ENCODE measurements at places on chromosomes 3 and 15.

DNA sequence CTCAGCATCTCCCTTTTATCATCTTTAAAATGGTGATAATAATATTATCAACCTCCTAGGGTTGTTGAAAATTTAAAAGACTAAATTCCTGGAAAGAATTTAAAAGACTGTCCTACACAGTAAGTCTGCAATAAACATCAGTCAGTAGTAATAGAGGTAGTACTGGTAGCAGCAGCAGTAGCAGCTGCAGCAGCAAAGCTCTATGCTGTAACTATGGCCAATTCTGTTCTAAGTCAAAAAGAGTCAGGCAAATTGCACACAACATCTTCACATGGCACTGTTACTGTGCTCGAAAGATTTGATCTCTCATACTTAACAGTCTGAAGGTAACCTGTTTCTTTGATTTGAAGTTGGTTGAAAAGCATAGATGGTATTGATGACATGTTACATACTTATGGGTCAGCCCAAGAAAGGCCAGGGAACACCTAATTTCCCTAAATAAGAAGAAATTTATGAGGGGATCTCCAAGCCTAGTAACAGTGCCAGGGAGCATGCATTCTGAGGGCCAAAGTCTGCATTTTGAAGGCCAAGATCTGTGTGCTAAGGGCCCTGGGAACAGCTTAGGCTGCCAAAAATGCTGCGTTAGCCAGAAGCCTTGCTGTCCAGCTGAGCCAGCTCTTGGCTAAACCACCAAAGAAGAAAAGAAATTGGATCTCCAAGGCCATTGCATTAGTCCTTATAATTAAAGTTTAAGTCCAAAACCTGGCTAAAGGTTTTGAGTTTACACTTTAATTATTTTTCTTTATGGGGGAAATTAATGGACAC, 68.2 kb downstream of the SIDT1 start:
- no peak for DNase-seq

DNA sequence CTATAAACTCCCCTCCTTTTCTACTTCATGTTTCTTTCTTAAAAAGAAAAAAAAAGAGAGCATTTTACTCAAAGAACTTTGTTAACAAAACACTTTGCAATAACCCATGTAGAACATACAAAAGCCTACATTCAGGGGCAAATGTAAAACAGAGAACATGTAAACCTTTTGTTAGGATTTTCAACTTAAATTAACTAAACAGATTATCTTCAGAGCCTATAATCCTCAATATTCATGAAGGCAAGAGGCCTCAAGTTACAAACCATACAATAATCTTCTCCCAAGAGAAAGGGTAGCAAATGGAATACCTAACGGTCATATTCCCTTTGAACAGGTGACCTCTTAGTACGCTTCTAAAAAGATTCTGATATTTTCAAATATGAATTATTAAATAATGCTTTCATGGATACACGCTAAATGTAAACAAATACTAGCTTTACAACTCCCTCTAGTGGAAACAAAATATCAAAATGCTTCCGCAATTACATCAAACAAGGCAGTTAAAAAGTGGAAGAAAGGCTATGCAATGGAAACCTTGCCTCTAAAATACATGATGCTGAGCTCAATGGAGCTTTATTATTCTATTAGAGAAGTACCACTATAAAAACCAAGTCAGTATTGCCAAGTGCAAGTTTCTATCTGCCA, 9.9 kb downstream of the CEP152 start:
- DNase-seq, result no peak

- DNase-seq, result no peak
Measured at GRCh38 chr3:71977525-71977924, 192.6 kb upstream of the PROK2 start.

- no peak for DNase-seq
Measured at GRCh38 chr3:148873977-148874376, 8.9 kb downstream of the CPA3 start.

DNA sequence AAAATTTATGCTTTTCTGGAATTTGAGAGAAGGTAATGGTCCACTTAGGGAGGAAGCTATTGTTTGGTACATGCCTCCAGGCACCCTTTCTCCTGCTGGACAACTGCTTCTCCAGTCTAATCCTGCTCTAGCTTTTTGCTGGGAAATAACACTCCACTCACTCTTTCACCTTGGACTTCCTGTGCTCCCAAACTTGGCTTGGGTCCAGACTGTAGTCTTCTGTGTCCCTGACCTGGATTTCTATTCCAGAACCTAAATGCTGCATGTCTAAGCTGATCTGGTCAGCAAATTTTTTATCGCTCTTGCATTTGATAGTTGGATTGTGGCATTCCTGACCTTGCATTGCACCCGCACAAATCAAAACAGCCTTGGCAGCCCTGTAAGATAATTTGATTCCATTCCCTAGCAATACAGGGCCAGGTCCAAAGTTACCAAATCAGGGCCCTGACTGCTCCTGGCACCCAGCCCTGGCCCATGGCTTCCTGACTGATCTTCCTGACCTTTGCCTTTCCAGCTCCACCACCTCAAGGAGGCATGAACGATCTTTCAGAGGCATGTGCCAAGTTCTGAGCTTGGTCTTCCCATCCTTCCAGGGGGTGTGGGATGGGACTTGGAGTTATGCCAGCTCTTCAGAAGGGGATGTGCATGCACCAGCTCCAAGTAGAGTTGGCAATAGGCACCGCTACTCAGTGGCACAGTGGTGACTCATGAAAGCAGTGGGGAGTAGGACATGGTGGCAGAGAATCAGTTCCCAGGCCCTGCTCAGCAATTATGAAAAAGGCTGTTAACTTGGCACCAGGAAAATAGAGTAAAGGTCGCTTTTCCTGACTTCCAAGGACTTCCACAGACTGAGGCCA, 43.9 kb upstream of the GOLGA8J start:
- no peak for DNase-seq

DNA sequence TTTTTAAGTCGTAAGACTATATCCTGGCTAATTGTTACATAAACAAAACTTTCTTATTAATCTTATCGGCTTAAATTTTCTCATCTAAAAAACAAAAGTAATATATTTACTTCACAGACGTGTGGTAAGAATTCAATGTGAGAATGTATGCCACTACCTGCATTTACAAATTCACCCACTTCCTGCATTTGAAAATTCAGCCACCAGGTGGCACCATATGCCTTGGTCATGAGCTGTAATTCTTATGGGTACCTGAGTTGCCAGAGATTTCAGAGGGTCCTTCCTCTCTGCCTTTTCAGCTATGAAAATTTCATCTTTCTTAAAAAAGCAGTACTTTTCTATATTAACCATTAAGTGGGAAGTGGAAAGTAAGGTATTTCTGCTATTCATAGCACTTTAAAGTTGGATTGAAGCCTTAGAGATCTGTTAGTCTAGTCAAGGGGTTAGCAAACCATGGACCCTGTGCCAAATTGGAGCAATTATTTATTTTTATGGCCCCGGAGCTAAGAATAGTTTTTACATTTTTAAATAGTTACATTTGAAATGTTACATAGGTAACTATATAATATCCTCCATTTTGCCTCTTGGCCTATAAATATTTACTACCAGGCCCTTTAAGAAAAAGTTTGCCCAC, 127.8 kb downstream of the HCN4 start:
- no peak for DNase-seq

DNA sequence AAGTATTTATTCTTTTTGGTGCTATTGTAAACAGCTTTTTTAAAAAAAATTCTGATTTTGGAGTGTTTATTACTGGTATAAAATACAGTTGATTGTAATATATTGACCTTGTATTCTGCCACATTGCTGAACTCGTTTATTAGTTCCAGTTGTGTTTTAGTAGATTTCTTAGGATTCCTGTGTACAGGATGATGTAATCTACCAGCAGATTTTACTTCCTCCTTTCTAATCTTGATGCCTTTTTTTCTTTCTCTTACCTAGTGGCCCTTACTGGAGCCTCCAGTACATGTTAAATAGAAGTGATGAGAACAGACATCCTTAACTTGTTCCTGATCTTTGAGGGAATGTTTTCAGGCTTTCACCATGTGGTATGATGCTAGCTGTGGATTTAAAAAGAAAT, 70.4 kb upstream of the KY start:
- DNase-seq, result no peak

GRCh38 chr15:100007609-100008008, 274.4 kb upstream of the LYSMD4 start:
- DNase-seq, result no peak

- DNase-seq, result no peak
Measured at GRCh38 chr15:83396101-83396500, 51.0 kb upstream of the SH3GL3 start.

- DNase-seq, result no peak
Measured at GRCh38 chr3:43792904-43793303, 102.2 kb downstream of the ABHD5 start.

GRCh38 chr3:190768891-190769290, 93.6 kb downstream of the GMNC start:
- no peak for DNase-seq

DNA sequence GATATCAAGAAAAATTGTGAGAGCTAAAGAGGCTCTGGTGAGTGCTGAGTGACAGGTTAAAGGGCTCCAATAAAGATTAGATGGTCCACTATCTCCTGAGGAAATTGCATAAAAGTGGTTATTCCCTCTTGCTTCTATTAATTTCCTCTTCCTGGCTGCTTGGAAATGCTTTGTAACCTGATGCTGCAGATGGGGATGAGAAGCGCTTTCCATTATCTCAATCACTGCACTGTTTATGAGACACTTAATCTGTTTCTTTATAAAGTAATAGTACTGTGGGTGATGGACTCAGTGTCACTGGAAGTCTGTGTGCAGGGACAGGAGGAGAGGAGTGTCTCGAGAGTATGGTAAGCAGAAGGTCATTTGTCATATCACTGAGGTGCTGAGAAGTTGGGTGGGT, 305.3 kb downstream of the EPHB1 start:
- DNase-seq, result no peak

DNA sequence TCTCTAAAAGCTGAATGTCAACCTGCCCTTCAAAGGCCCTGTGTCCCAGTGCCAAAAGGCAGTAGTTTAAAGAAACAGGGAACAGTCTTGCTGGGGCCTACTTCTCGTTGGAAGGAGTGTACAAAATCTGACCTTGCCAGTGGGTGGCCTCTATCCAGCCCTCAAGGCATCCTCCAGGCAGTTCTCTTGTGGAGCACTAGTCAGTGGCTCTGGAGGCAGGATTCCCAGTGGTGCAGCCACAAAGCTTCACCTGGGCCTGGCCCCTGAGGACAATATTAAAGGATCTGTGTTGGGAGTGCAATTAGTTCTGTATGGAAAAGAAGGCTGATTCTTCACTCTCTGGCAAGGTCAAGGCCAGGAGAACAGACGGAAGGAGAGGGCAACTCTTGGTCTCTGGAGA, 237.8 kb upstream of the ADAMTS9 start:
- DNase-seq, result no peak

DNA sequence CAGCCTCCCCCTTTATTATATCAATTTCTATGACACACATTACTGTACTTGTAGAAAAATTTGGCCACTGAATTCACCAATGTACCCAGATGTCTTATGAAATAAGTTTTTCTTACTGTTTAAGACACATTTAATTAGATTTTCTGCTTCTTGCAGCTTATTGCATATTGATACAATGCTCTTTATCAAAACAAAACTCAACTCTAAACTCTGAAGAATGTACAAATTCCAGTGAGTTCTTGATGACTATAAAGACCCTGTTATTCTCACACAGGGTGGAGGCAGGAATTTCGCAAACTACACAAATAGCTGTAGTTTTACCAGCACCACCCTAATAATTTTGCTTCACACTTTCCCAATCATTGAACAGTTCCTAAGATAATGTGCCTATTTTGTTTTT, 22.0 kb downstream of the CMTM6 start:
- no peak for DNase-seq

GRCh38 chr15:83111149-83111548, 3.7 kb downstream of the TM6SF1 start:
- DNase-seq, result no peak

DNA sequence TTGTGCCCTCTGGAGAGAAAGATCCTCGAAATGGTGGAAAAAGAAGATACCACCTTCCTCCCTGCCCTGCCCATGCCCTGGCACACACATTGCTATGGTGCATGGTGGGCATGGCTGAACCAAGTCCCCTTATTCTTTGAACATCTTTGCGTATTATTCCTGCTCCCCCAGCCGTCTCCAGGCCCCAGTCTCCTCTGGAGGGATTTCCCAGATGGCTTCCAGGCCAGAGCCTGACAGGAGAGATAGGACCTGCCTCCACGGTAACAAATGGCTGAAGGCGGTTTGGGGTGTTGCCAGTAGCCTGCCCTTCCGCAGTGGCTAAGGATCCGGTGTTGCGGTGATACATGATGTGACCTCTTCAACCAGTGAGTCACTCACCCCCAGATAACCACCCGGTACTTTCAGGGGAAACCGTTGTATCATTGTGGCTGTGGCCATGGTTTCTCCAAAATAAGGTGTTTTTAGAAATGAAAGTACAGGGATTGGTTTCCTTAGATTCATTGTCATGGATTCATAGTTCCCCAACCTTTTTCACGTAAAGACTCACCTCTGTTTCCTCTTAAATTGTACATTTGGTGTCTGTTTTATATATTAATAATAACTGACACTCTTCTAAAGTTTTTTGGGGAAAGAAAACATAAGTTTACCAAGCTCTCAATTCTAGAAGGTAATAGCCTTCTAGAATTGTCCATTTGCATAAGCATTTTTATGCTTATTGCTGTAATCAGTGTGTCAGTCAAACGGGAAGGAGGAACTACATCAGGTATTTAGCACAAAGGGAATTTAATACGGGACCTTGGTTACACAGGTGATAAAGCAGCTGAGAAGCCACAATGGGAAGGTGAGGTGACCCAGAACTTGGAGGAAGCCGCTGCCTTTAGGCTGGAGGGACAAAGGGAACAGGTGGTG, 25.9 kb downstream of the SMAD3 start:
- DNase-seq, result no peak

DNA sequence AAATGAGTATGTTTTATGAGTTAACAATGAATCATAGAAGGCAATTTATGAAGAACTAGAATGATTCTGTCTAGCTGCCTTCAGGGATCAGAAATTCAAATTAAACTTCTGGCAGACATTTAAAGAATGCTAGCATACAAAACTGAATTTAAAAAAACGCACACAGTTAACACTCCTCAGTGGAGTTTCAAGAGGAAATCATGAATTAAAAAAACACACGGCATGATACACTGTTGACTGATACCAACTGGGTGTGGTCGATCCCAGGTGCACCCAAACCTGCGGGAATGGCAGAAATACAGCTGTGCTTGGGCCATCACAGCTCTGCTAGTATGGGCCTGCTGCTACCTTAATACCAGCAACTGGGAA, 526.0 kb downstream of the FOXP1 start:
- no peak for DNase-seq

GRCh38 chr3:175521406-175521805, 662.3 kb downstream of the NAALADL2 start:
- DNase-seq, result no peak

- no peak for DNase-seq
Measured at GRCh38 chr3:152183473-152183872, 85.3 kb upstream of the MBNL1 start.

DNA sequence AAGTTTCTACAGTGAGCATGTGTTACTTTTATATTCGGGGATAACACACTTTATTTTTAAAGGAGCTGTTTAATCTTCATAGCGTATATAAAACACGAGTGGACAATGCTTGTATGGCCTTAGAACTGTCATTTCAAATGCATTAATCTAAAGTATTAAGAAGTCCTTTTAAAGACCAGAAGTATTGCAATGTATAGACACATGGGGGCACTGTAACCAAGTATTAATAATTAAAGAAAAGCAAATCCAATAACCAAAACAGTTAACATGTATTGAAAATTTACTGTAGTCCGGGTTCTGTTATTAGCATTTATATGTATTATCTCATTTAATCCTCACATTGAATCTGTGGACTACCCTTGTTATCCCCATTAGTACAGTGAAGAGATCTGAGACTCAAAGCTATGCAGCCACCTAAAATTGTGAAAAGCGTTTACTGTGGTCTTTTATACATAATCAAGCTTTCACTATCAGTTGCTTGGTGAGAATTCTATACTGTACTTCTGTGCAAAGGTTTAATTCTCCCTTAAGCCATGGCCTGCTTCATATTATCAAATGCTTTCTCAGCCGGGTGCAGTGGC, 10.1 kb downstream of the ARL14 start:
- no peak for DNase-seq

All from caudate nucleus (tissue), 63 donors.